ENCODE measurements at places on chromosomes 5 and 9. TPM values are rescaled to one million over a fixed set of nuclear protein-coding genes. Genes with fewer than 3 reads are reported as not detected.

Gene SHISAL2B
- total RNA-seq, result not detected

Gene ASTN2
- 5.9 TPM for total RNA-seq

Gene TUSC1
- total RNA-seq, result not detected

DNA sequence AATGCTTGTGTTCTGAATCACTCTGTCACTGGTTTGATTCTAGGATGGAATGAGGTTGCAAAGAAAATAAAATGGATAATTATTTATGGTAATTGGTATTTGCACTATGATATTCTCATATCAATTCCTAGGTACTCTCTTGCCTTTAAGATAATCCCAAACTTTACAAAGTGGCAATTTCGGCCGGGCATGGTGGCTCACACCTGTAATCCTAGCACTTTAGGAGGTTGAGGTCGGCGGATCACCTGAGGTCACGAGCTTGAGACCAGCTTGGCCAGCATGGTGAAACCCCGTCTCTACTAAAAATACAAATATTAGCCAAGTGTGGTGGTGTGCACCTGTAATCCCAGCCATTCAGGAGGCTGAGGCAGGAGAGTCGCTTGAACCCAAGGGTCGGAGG is 1118.7 kb upstream of the C9orf72 start:
- H3K4me1 ChIP-seq, result no peaks in the 10 kb centered on the region
- no peak overlapping the region for H3K4me3 ChIP-seq
- no peak for DNase-seq
- no peaks in the 10 kb centered on the region for H3K27me3 ChIP-seq
- H3K36me3 ChIP-seq, result no peaks in the 10 kb centered on the region

DNA sequence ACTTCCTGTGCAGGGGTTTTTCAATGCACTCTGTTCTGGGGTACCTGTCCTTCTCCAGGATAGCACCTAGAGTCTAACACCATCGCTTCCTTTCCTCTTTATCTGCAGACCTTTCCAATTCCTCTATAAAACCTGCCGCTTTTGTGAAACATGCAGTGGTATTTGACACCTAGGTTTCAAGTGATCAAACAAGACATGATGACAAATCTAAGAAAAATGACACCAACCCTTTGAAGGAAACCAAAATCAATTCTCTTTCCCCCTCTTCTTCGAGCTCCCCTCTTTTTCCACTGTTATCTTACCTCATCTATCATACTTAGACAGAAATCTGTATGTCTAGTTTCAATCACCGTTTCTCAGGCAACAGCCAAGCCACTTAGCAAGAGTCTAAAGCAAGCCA is 25.6 kb upstream of the RANBP17 start:
- no peaks in the 10 kb centered on the region for H3K36me3 ChIP-seq
- DNase-seq, result no peak
- H3K4me1 ChIP-seq, result no peaks in the 10 kb centered on the region
- no peak overlapping the region for H3K27ac ChIP-seq
- no peaks in the 10 kb centered on the region for H3K27me3 ChIP-seq

DNA sequence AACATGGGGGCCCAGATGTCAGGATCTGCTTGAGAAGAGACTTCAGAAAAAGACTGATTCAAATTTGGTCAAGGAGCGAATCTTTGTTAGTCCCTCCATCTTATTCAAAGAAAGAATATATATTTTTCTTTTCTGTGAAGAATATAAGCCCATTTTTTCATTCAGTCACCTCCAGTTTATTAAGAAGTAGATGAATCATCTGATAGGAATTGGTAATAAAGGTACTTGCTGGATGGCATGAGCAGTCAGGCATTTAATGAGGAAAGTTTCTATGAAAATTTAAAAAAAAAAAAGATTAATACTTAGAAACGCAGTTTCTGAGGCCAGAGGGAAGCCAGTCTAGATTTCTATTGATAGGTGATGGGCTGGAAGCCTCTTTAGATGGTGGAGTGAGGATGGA is 373.1 kb upstream of the SMC2 start:
- H3K27ac ChIP-seq, result no peak overlapping the region
- H3K36me3 ChIP-seq, result no peaks in the 10 kb centered on the region
- H3K4me1 ChIP-seq, result no peaks in the 10 kb centered on the region
- no peak overlapping the region for H3K4me3 ChIP-seq

DNA sequence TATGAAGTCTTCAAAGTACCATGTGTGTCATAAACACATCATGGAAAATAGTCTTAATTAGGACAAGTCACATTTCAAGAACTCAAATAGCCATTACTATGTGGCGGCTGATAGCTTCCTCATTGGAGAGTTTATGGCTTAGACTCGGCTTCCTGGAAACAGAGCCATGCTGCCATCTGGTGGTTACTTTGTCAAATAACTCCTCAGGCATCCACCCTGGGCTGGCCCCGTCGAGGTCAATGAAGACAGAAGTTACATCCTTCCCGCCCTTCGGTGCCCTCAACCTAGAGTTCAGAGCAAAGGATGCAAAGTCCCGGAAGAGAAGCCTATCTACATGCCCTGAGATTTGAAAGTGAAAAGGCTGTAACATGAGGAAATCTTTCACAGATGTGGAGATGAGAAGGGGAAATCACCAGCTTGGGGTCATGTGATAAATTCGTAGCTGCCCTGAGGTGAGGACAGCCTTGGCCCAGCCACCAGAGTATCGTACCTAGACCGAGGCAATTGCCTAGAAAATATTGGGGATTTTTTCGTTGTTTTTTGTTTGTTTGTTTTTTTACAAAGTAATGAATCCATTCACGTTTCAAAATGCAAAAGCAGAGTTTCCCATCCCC is 45.5 kb upstream of the ZNF169 start:
- H3K4me3 ChIP-seq, result no peak overlapping the region
- H3K27me3 ChIP-seq, result peaks cover 5% of the 10 kb centered on the region
- DNase-seq, result peak; percentile 72

DNA sequence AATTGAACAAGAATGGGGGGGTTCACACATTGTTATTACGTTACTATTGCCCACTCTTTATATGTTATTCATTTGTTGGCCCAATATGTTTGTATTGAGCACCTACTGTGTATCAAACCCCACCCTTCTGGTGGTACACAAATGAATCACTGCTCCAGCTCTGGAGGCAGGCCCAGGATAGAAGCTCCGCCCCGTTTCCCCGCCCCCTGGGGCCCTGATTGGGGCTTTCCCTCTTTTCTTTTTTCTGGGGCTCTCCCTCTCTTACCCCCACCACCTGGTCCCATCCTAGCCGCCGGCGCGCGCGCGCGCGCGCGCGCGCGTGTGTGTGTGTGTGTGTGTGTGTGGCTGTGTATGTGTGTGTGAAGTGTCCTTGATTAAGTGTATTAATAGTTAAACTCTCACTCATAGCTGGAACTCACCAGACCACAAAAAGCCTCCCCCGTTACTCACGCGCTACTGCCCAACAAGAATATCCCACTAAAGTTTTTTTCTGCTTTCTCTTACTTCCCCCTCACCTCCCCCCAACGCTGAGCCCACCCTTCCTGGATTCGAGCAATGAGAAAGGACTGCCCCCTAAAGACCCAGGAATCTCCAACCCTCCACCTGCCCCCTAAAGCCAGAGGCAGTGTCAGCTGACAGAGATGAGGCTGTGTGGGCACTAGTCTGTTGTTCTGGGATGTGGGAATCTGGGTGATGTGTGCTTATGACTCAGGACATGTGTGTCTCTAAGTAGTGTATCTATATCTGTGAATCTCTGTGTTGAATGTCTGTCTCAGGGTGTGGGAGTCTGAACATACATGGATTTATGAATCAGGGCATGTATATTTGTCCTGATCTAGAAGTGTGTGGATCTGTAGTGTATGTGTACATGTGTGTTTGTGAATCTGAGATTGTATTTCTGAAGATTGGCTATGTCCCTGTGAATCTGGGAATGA is 4.0 kb downstream of the CXXC5 start:
- DNase-seq, result no peak
- no peak overlapping the region for H3K27ac ChIP-seq
- H3K4me3 ChIP-seq, result no peak overlapping the region
- peaks cover 37% of the 10 kb centered on the region for H3K27me3 ChIP-seq
- H3K4me1 ChIP-seq, result peaks cover 36% of the 10 kb centered on the region

GRCh38 chr5:44390351-44390750 is 1.1 kb upstream of the FGF10 start:
- no peaks in the 10 kb centered on the region for H3K4me1 ChIP-seq
- no peaks in the 10 kb centered on the region for H3K36me3 ChIP-seq
- H3K27ac ChIP-seq, result no peak overlapping the region
- no peaks in the 10 kb centered on the region for H3K27me3 ChIP-seq
- no peak overlapping the region for H3K4me3 ChIP-seq
- no peak for DNase-seq

DNA sequence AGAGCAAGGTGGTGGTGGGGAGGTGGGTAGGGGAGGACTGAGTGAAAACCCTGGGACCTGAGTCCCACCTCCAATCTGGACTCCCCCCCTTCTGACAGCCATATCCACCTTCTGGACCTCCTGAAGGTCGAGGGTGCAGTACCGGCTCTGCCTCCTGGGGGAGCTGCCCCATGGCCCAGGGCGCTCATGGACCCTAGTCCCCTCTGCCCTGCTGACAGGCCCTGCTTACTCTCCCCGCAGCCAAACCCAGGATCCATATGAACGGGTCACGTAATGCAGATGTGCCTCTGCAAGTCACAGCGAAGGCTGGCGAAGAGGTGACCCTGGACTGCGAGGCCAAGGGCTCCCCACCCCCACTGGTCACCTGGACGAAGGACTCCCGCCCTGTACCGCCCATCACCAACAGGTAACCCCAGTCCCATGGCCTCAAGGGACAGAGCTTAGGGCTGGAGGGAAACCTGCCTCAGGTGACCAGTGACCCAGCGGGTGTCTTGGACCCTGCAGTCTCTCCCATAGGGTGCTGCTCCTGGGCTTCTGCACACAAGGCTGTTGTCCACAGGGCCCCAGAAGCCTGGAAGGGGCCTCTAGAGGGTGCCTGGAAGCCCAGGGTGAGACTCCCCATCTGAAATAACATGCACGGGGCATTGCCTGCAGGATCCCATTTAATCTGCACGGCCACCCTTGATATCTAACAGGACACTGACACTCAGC is 61.7 kb downstream of the HMCN2 start:
- H3K27me3 ChIP-seq, result no peaks in the 10 kb centered on the region
- H3K36me3 ChIP-seq, result no peaks in the 10 kb centered on the region
- no peak overlapping the region for H3K4me3 ChIP-seq
- no peaks in the 10 kb centered on the region for H3K4me1 ChIP-seq

DNA sequence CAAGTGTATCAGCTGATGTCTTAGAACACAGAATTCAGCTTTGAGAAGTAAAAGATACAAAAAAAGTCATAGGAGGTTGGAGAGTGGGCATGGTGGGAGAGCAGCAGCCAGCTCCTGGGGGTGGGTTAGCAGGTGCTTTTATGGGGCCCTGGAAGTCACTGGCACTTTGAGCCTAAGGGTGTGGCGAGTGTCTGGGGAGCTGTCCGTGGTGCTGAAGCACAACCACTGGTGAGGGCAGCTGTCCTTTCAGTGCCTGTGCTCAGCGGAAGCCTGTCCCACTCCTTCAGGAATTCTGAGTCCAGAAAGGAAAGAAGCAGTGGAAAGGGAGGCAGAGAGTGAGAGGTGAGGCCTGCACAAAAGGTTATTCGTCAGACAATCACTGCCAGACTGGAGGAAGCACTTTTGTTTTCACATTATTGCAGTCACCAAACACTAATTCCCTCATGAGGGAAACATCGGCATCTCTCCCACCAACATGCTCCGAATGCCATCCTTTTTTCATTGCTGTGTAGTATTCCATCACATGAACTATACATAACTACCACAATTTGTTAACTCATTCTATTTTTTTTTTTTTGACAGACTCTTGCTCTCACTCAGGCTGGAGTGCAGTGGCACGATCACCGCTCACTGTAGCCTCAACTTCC is 59.4 kb upstream of the RAPGEF1 start:
- no peaks in the 10 kb centered on the region for H3K36me3 ChIP-seq
- no peak overlapping the region for H3K27ac ChIP-seq
- H3K27me3 ChIP-seq, result no peaks in the 10 kb centered on the region
- no peaks in the 10 kb centered on the region for H3K4me1 ChIP-seq
- H3K4me3 ChIP-seq, result no peak overlapping the region
- DNase-seq, result peak; percentile 46

DNA sequence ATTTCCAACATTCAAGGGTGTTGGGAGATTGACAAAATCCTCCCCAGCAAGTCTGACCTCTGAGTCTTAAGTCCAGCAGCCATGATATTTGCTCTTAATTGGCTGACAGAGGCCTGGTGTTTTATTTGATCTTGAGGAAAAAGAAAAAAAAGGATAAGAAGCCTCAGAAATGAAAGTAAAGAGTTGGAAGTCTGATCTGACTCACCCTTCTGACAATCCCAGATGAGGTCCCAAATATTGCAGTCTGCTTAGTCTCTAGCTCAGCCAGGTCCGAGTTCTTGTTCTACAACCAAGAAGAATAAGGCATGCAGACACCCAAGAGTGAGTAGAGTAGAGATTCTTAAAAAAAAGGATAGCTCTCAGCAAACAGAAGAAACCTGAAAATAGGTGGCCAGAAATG is 632.5 kb upstream of the ST8SIA4 start:
- no peak overlapping the region for H3K27ac ChIP-seq
- no peaks in the 10 kb centered on the region for H3K4me1 ChIP-seq
- no peak for DNase-seq
- no peaks in the 10 kb centered on the region for H3K27me3 ChIP-seq
- H3K36me3 ChIP-seq, result no peaks in the 10 kb centered on the region

GRCh38 chr5:141858079-141858765 is 20.0 kb downstream of the PCDH1 start:
- H3K27ac ChIP-seq, result no peak overlapping the region
- H3K4me1 ChIP-seq, result no peaks in the 10 kb centered on the region
- no peak for DNase-seq
- H3K4me3 ChIP-seq, result no peak overlapping the region

DNA sequence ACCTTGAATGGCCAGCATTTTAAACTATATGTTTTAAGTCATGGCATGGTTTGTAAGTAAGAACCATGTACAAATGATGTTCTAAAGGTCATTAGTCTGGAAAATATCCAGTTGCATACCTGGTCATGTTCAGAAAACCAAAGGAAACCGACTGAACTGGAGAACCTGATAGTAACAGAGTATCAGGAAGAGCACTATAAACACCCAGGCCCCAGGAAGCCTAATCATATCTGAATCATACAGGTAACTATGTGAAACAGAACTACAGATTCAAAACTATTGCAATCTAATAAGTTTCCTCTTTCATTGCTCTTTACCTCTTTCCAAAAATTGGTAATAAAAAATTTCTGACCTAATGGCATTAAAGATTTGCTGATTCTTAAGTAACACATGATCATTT is 500.3 kb downstream of the ARHGEF28 start:
- H3K4me3 ChIP-seq, result no peak overlapping the region
- H3K27me3 ChIP-seq, result no peaks in the 10 kb centered on the region
- no peak overlapping the region for H3K27ac ChIP-seq
- DNase-seq, result no peak
- H3K36me3 ChIP-seq, result no peaks in the 10 kb centered on the region
- H3K4me1 ChIP-seq, result no peaks in the 10 kb centered on the region

GRCh38 chr9:126069400-126069955 is 257.2 kb upstream of the MVB12B start:
- H3K36me3 ChIP-seq, result no peaks in the 10 kb centered on the region
- no peaks in the 10 kb centered on the region for H3K4me1 ChIP-seq
- no peak overlapping the region for H3K4me3 ChIP-seq

DNA sequence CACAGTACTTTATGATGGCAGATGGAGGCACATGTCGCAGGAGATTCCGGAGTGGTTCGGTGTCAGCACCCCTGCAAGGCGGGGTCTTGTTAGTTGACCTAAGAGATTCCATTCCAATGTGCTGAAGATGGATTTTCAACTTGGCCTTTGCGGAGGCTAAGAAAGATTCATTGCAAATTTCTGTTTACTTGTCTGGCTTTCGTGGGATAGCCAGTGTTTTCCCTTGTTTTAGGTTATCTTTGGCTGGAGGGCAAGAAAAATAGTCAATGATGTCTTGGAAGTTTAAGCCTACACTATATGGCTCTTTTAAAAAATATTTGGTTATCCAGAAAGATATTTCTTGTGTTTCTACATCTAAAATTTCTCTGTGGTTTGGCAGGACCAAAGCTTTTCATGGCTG is 123.6 kb upstream of the PTCH1 start:
- no peaks in the 10 kb centered on the region for H3K4me1 ChIP-seq
- no peak for DNase-seq
- H3K27ac ChIP-seq, result no peak overlapping the region
- no peaks in the 10 kb centered on the region for H3K36me3 ChIP-seq
